Bladder microvascular endothelial cell (primary cell): ENCODE measurements at places on chromosomes 2 and 18. TPM values are rescaled to one million over a fixed set of nuclear protein-coding genes. Genes with fewer than 3 reads are reported as not detected.

EGR4 gene
- total RNA-seq: not detected in 2 replicates

SULT1C4 gene
- 7.6 and 82.8 TPM in 2 replicates for total RNA-seq

ALLC gene
- not detected in 2 replicates for total RNA-seq

ZC3H15 gene
- 51.3 and 95.6 TPM in 2 replicates for total RNA-seq

IL36A gene
- total RNA-seq: not detected in 2 replicates

ZNF516 gene
- 6.3 and 12.0 TPM in 2 replicates for total RNA-seq

PROM2 gene
- 0.44 TPM in 1 of 2 replicates, not detected in the other for total RNA-seq

SFTPB gene
- total RNA-seq: not detected in 2 replicates

NAGK gene
- 51.5 and 74.3 TPM in 2 replicates for total RNA-seq

NDUFB3 gene
- 98.4 and 108 TPM in 2 replicates for total RNA-seq

TET3 gene
- 2.6 and 10.4 TPM in 2 replicates for total RNA-seq

CAPN13 gene
- total RNA-seq: not detected in 2 replicates

NEB gene
- 0.16 and 1.1 TPM in 2 replicates for total RNA-seq

DYNAP gene
- not detected in 2 replicates for total RNA-seq

MAPRE2 gene
- total RNA-seq: 13.4 and 52.4 TPM in 2 replicates

TAF4B gene
- total RNA-seq: 1.9 and 3.4 TPM in 2 replicates

MSTN gene
- total RNA-seq: under 0.01 and 0.19 TPM in 2 replicates

REV1 gene
- total RNA-seq: 22.7 and 62.5 TPM in 2 replicates

FNDC4 gene
- 11.6 and 14.6 TPM in 2 replicates for total RNA-seq

PTPRM gene
- total RNA-seq: 75.0 and 118 TPM in 2 replicates

ANKRD62 gene
- total RNA-seq: not detected in 2 replicates
